Heart right ventricle (tissue), 16 donors: ENCODE measurements at places on chromosomes 1 and 21. TPM values are rescaled to one million over a fixed set of nuclear protein-coding genes. Genes with fewer than 3 reads are reported as not detected.
A peak's percentile ranks its signal among the peaks of the same experiment; 100 is the strongest.

DNA sequence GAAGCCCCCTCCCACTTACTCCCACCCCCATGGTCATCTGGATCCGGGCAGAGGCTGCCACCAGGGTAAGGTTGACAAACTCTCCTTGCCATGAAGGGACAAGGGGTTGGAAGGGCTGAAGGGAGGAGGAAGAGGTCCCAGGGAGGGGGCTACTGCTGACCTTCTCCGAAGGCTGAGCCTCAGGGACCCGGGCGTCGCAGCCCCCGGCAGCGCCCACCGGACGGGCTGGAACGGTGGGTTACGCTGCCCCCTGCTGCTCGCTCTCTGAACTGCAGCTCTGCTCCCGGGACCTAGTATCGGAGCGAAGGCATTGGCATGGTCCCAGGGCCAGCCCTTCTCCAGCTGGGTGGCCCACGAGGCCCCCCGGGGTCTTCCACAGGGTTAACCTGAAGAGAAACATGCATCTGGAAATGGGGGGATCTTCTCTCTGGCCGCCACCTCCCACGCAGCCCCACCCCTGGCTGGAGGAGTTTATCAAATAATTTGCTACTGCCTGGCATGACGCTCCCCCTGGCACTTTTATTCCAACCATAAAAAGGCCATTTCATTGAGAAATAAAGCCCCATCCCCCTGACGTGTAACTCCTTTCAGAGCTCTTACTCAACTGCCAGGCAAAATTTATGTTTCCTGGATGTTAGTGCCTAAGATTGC, 70.4 kb upstream of the TARDBP start:
- no peaks in the 10 kb centered on the region for H3K36me3 ChIP-seq
- H3K27ac ChIP-seq, result no peak overlapping the region
- peak; percentile 65 for DNase-seq
- H3K4me1 ChIP-seq, result peaks cover 11% of the 10 kb centered on the region
- H3K4me3 ChIP-seq, result no peak overlapping the region

GRCh38 chr1:64881281-64881680, 85.1 kb downstream of the JAK1 start:
- peaks cover 65% of the 10 kb centered on the region for H3K36me3 ChIP-seq
- H3K4me1 ChIP-seq, result peaks cover 14% of the 10 kb centered on the region
- no peak overlapping the region for H3K4me3 ChIP-seq
- no peak for DNase-seq
- no peaks in the 10 kb centered on the region for H3K27me3 ChIP-seq

GRCh38 chr21:26810266-26810665, 34.9 kb downstream of the ADAMTS1 start:
- H3K27ac ChIP-seq, result no peak overlapping the region
- H3K27me3 ChIP-seq, result no peaks in the 10 kb centered on the region
- H3K36me3 ChIP-seq, result no peaks in the 10 kb centered on the region
- no peak overlapping the region for H3K4me3 ChIP-seq
- peaks cover 9% of the 10 kb centered on the region for H3K4me1 ChIP-seq

- no peak for DNase-seq
- H3K36me3 ChIP-seq, result peaks cover 54% of the 10 kb centered on the region
- H3K27ac ChIP-seq, result no peak overlapping the region
- H3K27me3 ChIP-seq, result no peaks in the 10 kb centered on the region
- H3K4me3 ChIP-seq, result no peak overlapping the region
Measured at GRCh38 chr1:207793327-207793726, 41.5 kb downstream of the CD46 start.

DNA sequence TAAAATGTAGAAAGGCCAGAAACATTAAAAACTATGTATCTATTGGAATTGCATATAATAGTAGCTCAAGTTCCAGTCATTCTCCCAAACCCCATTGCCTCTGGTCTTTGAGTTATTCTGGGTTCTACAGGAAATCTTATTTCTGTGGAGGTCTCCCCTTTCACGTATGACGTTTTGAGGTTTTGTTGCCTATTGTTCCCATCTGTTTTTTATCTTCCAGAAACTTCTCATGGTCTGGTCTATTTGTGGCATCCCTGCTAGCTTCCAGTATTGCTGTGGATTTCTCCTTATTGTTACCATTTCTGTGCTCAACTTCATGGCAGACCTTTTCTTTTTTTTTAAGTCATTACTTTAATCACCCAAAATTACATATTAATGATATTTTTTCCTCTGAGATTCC, 43.3 kb downstream of the DTL start:
- no peak for DNase-seq
- no peak overlapping the region for H3K27ac ChIP-seq
- H3K36me3 ChIP-seq, result no peaks in the 10 kb centered on the region
- no peaks in the 10 kb centered on the region for H3K27me3 ChIP-seq

DNA sequence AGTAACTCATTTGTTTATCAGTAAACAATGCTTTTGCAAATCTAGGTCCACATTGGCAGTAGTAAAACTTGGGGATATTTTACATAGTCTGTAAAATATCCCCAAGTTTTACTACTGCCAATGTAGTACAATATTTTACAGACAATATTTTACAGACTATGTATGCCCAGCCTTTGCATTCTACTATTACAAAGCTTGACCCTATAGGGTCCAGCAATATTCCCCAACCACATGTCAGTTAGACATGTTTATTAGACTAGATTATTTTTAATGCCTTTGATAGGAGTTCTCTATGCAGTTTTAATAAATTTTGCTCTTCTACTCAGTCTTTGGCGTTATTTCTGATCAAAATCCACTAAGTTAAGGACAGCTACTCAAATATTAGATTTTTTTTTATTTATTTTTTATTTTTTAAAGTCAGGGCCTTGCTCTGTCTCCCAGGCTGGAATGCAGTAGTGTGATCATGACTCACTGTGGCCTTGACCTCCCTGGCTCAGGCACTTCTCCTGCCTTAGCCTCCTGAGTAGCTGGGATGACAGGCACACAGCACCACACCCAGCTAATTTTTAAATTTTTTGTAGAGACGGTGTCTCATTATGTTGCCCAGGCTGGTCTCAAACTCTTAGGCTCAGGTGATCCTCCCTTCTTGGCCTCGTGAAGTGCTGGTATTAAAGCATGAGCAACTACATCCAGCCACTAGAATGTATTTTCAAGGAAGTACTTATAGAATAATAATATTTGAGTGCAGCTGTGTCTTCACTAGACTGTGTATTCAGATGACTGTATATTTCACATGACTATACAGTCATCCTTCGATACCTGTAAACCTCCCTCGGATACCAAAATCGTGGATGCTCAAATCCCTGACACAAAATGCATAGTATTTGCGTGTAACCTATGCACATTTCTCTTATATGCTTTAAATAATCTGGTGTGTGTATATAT, 19.8 kb downstream of the MIER1 start:
- no peak overlapping the region for H3K4me3 ChIP-seq
- H3K27me3 ChIP-seq, result no peaks in the 10 kb centered on the region
- DNase-seq, result no peak
- H3K27ac ChIP-seq, result no peak overlapping the region
- H3K36me3 ChIP-seq, result no peaks in the 10 kb centered on the region

- no peak for DNase-seq
- no peaks in the 10 kb centered on the region for H3K36me3 ChIP-seq
- H3K27ac ChIP-seq, result no peak overlapping the region
- no peak overlapping the region for H3K4me3 ChIP-seq
Measured at GRCh38 chr1:228717081-228717480, 18.2 kb upstream of the RHOU start.

- no peaks in the 10 kb centered on the region for H3K27me3 ChIP-seq
- H3K4me3 ChIP-seq, result no peak overlapping the region
- DNase-seq, result no peak
- H3K36me3 ChIP-seq, result no peaks in the 10 kb centered on the region
- H3K4me1 ChIP-seq, result no peaks in the 10 kb centered on the region
Measured at GRCh38 chr1:185435696-185436379, 118.8 kb upstream of the IVNS1ABP start.

- H3K27ac ChIP-seq, result peak overlapping the region; percentile 56
- peak; percentile 38 for DNase-seq
- no peak overlapping the region for H3K4me3 ChIP-seq
Measured at GRCh38 chr1:85628791-85629531, 48.4 kb downstream of the CCN1 start.

DNA sequence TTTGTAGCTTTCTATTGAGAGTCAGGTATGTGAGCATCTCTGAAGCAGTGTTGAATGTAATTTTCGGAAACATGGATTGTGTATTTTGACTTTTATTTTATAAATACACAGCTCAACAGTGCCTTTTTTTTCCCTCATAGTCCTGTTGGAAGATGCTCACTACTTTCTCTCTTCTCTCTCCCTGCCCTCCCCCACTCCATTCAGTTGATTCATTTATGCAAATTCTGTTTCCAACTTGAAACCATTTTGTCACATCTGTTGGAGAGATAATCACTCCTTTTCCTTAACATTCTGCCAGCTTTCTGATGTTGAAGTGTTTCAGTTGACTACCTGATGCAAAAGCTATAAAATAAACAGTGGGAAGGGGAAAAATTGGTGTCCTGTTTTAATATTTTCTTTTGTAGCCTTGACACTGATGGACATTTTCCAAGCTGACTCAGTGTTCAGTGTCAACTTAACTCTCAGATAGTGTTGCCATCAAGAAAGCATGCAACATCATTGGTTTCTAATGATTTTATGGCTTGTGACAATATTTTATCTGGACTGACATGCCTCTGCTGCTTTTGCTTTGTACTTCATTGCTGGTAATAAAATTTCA, 194.5 kb downstream of the HS2ST1 start:
- no peak overlapping the region for H3K27ac ChIP-seq
- H3K27me3 ChIP-seq, result no peaks in the 10 kb centered on the region
- peaks cover 3% of the 10 kb centered on the region for H3K4me1 ChIP-seq
- no peak overlapping the region for H3K4me3 ChIP-seq
- no peaks in the 10 kb centered on the region for H3K36me3 ChIP-seq
- no peak for DNase-seq

GRCh38 chr1:207839083-207839413, 71.9 kb downstream of the CD34 start:
- no peak for DNase-seq
- no peaks in the 10 kb centered on the region for H3K36me3 ChIP-seq
- peaks cover 25% of the 10 kb centered on the region for H3K4me1 ChIP-seq
- H3K27ac ChIP-seq, result peak overlapping the region; percentile 26

DNA sequence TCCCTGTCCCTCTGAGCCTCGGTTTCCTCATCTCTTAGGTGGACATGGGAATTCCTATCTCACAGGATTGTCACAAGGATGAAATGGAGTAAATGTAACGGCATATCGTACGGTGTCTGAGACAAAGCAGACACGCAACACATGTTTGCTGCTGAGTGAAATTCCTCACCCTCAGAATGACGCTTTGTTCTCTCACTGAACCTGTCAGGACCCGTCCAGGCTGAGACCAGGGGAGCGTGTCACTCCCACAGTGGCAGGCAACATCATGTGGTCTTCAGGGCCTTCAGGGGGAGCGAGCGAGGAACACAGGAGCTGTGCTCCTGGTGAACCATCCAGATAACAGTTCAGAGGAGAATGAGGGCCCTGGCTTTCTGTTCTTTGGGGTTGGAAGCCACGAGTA, 74.2 kb downstream of the TOMM20 start:
- H3K27me3 ChIP-seq, result no peaks in the 10 kb centered on the region
- peaks cover 6% of the 10 kb centered on the region for H3K4me1 ChIP-seq
- DNase-seq, result no peak
- no peak overlapping the region for H3K4me3 ChIP-seq

DNA sequence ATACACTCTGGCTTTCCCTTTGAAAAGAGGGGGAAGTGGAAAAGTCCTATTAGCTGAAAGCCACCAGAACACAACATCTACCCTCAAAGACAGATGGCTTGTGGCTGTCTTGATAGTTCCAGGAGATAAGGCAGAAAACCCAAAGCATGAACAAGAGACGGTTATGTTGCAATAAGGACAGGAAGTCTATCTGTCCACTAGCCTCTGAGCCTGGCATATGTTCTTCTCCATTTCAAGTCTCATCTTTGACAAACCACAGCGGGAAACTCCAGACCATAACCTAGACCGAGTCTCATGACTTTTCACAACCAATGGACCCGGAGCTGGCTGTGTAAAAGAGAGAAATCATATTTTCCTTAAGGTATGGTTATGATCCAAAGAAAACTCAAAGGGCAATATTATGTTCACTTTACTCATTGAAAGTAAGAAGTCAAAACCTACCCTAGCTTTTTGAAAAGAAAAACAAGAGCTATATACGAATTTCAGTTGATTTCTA, 33.8 kb downstream of the DUSP10 start:
- H3K27me3 ChIP-seq, result no peaks in the 10 kb centered on the region
- H3K4me1 ChIP-seq, result no peaks in the 10 kb centered on the region
- no peak overlapping the region for H3K4me3 ChIP-seq
- no peak overlapping the region for H3K27ac ChIP-seq

- no peak overlapping the region for H3K27ac ChIP-seq
- peak; percentile 52 for DNase-seq
- peak overlapping the region; percentile 32 for H3K4me3 ChIP-seq
- H3K36me3 ChIP-seq, result no peaks in the 10 kb centered on the region
- H3K27me3 ChIP-seq, result peaks cover 46% of the 10 kb centered on the region
Measured at GRCh38 chr1:6962478-6962995, 177.3 kb downstream of the CAMTA1 start.

GRCh38 chr1:238485057-238485911, 594.6 kb upstream of the ZP4 start:
- no peaks in the 10 kb centered on the region for H3K4me1 ChIP-seq
- H3K36me3 ChIP-seq, result no peaks in the 10 kb centered on the region
- H3K27me3 ChIP-seq, result no peaks in the 10 kb centered on the region
- no peak overlapping the region for H3K27ac ChIP-seq

The DNALI1 gene
- 9.4 TPM for polyA plus RNA-seq

The A3GALT2 gene
- not detected for polyA plus RNA-seq

The C1orf115 gene
- 20.0 TPM for polyA plus RNA-seq

The C1orf185 gene
- polyA plus RNA-seq, result not detected

The MPZ gene
- polyA plus RNA-seq, result 1.5 TPM

The OR2T33 gene
- polyA plus RNA-seq, result 0.03 TPM

The YOD1 gene
- 3.7 TPM for polyA plus RNA-seq

The SYCP1 gene
- not detected for polyA plus RNA-seq

The CLEC20A gene
- polyA plus RNA-seq, result not detected

The S100A7A gene
- not detected for polyA plus RNA-seq

The TMEM125 gene
- 0.16 TPM for polyA plus RNA-seq

The GOLPH3L gene
- 7.6 TPM for polyA plus RNA-seq
